Stimulated activated CD4-positive, alpha-beta T cell treated with anti-CD3 and anti-CD28 coated beads, Interleukin-1b, Interleukin-23, amount 100 ng/mL, for 48 hours (primary cell): ENCODE measurements at places on chromosomes 3 and 15.

- no peak for DNase-seq
Observed at GRCh38 chr3:136802481-136802996, 16.4 kb upstream of the SLC35G2 start.

DNA sequence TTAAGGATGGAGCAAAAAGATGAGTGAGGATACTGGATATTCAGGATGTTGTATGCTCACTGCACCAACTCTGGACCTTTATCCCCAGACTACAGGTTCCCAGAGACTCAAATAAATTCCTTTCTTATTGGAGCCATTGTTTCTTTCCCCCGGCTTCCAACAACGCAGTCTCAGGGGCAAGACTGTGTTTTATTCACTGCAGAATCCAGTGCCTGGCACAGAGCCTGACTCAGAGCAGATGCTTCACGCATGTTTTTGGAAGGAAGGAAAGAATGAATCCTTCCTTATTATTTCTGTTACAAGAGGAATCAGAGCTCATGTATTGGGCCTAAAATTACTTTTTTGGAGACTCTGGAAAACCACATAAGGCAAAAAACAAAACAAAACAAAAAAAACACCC is 96.0 kb upstream of the VGLL4 start:
- no peak for DNase-seq

DNA sequence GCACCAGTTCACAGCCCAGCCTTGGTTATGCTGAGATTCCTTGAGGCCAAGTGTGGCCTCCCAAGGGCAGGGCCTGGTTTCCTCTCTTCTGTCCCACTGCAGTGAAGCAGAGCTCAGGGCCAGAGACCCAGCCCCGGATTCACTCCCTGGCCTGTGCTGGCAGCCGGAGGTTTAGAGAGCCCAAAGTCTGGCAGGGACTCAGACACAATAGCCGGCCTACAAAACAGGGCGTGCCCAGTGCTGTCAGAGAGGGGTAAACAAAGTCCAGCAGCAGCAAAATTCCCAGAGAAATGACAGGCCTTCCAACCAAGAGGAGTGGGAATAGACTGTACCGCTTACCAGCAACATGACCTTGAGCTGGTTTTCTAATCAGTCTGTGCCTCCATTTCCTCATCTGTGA is 14.0 kb downstream of the VIPR1 start:
- DNase-seq, result no peak

DNA sequence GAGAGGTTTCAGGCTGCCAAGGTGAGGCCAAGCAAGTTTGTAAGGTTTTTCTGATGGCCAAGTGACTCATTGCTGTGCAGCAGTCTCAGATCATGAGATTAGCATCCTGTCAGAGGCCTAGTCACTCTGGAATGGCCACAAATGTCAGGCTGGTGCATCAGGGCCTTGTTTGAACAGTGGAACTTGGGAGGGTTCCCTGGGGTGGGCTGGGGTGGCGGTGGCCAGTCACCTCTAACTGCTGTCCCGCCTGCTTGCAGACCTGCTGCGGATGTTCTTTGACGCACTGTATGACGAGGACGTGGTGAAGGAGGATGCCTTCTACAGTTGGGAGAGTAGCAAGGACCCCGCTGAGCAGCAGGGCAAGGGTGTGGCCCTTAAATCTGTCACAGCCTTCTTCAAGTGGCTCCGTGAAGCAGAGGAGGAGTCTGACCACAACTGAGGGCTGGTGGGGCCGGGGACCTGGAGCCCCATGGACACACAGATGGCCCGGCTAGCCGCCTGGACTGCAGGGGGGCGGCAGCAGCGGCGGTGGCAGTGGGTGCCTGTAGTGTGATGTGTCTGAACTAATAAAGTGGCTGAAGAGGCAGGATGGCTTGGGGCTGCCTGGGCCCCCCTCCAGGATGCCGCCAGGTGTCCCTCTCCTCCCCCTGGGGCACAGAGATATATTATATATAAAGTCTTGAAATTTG is 2.8 kb upstream of the FAM131A start:
- DNase-seq, result peak; percentile 64
